ENCODE measurements at places on chromosomes 1 and 21.

DNA sequence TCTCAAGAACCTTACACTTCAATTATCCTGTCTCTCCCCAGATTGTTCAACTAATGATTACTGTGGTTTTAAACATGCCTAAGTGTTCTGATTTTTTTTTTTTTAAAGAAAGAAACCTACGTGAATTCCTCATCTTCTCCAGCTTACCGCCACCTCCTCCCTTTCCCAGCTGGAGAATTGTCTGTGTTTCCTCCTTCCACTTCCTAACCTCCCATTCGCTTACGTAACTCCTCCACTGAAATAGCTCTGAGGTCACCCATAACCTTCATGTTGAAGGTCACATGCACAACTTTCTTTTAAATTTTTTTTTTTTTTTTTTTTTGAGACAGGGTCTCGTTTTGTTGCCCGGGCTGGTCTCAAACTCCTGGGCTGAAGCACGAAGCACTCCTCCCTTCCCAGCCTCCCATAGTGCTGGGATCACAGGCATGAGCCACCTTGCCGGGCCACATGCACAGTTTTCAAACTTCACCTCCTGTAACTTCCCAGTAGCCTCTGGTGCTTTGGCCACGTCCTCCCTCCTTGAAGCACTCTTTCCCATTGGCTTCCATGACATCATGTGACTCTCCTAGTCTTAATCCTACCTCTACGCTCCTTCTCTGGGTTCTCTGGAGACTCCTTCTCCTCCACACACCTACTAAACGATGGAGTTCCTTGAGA lies 9.8 kb upstream of the CAPZB start:
- DNase-seq, result no peak

- DNase-seq, result no peak
Observed at GRCh38 chr1:1687846-1688245, 4.7 kb downstream of the SLC35E2B start.

- no peak for DNase-seq
Observed at GRCh38 chr21:40130476-40130875, 263.2 kb downstream of the PCP4 start.

- DNase-seq, result peak; percentile 76
Observed at GRCh38 chr1:4655674-4656532, 1.5 kb downstream of the AJAP1 start.

GRCh38 chr1:59062743-59063142 lies 234.2 kb upstream of the FGGY start:
- DNase-seq, result no peak

DNA sequence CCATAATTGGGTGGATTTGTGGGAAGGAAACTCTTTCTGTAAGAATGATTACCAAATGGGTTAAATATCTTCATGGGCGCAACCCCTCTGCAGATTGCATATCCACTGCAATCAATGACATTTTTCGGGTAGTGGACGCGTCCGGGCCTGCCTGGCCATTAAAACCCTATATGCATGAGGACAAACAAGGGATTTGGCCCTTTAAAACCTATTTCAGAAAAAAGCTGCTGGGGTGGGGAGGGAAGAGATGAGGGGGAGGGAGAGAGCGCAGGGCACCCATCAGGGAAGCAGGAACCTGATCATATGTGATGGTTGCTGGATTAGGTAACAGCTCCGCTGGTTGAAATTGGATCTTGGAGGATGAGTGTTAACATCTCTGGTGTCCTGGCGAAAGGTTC lies 228.8 kb downstream of the PBX1 start:
- no peak for DNase-seq

- DNase-seq, result no peak
Observed at GRCh38 chr21:32020564-32020963, 147.7 kb downstream of the HUNK start.

- DNase-seq, result no peak
Observed at GRCh38 chr1:1185101-1185765, 11.6 kb downstream of the TTLL10 start.

DNA sequence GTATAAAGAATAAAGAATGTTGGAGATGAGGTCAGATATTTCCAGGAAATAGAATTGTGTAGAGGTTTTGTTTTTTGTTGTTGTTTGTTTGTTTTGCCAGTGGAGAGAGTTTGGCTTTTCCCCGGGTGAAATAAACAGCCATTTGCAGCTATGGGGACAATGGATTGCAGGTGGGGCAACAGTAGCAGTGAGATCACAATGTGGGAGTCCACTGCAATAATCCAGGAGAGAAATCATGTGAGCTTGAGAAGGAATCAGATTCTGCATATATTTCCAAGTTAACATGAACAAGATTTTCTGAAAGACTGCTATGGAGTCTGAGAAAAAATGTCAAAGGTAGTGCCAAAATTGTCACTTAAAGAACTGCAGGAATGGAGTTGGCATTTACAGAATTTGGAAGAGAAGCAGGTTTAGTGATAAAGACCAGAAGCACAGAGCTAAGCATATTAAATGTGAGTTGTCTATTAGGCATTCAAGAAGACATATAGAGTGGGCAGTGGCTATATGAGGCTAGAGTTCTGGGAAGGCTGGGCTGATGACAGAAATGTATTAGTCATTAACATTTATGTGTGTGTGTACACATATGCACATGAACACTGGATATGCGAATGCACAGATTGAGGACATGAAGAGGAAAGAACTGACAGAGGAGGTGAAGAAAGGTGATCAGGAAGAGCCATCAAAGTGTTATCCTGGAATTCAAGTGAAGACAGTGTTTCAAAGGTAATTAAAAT lies 729.6 kb upstream of the PTBP2 start:
- no peak for DNase-seq

DNA sequence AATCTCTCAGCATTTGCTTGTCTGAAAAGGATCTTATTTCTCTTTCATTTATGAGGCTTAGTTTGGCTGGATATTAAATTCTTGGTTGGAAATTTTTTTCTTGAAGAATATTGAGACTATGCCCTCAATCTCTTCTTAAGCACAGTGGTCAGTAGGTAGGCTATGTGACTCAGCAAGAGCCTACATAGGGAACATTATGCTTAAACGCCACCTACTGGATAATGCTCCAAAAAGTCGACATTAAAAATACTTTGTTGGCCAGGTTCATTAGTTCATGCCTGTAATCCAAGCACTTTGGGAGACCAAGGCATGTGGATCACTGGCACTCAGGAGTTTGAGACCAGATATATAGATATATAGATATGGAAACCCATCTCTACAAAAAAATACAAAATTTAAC lies 678.0 kb upstream of the USP24 start:
- no peak for DNase-seq

DNA sequence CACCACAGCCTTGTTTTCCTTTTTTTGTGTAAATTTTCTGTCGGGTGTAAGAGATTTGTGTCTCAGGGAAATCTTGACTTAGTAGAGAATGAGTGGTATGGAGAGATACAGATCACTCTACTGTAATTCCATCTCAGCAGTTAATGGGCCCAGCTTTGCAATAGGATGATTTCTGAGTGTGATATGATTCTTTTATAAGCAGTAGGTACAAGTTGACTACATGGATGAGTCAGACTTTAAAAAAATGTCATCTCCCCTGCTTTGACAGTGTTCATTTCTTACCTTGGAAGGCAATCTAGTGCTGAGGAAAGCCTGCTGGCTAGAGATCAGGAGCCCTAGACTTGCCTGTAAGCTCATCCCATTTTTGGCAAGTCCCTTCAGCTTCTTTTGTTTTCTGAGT lies 261.9 kb downstream of the RYR2 start:
- DNase-seq, result no peak

DNA sequence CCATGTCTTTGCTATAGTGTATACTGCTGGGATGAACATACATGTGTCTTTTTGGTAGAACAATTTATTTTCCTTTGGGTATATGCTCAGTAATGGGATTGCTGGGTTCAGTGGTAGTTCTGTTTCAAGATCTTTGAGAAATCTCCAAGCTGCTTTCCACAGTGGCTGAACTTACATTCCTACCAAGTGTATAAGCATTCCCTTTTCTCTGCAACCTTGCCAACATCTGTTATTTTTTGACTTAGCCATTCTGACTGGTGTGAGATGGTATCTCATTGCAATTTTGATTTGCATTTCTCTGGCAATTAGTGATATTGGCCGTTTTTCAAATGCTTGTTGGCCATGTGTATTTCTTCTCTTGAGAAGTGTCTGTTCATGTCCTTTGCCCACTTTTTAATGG lies 37.5 kb upstream of the ANGPTL1 start:
- no peak for DNase-seq

DNA sequence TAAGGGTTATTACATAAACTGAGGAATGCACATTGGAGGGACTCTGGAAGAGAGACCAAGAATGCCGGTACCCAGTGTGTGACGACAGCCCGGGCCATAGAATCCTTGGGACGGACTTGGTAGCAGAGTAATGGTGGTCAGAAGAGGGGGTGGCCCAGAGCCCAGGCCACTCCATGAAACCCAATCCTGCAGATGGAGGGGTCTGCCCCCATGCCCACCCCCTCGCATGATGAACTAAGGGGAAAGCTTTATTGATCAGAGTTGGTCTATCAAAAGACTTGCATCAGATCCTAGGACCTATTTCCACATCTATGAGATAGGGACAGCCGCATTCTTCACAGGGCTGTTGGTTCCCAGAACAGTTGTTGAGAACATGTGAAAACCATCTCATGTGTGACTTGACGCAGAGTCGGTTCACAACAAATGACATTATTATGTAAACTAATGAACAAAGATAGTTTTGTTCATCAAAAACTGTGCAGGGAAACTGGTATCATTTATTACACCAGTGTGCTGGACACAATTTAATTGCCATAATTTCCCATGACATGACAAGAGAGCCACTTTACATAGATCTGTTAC lies 21.5 kb upstream of the SDC3 start:
- no peak for DNase-seq

DNA sequence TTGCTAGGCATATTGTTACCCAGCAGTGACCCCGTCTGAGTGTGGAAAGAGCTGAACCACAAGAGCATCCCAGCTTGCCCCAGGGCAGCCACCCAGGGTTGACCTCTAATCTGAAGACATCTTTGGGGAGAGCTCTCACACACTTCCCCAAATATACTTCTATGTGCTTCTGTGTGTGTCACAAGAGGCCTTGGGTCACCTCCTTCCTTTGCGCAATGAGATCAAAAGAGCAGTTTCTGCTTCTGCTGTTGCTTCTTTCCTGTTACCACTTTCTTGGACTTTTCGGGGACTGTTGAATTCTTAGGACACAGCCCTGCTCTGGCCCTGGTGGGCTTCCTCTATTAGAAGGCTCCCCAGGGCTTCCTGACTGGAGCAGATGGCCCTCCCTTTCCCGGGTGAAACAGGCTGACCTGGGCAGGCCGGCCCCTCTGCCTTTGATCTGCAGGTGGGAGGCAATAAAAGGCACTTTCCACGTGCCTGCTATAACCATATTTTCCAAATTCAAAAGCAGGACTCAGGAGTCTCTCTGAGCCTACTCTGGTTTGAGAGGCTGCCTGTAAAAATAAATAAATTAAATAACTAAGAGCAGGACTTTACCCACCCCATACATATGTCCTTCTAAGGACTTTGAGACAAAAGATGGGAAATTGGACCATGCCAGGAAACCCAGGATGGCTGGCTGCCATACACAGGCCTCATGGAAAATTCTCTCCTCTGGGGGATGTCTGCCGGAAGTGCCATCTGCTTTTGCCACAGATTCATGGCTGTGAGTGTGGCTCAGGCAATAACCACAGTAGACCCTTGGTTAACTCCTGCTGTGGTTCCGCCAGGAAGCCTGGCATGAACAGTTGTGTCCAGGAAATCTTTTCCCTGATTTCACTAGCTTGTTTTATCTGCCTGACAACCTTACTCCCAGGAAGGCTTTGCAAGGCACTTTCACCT lies 28.3 kb upstream of the RCSD1 start:
- DNase-seq, result no peak

DNA sequence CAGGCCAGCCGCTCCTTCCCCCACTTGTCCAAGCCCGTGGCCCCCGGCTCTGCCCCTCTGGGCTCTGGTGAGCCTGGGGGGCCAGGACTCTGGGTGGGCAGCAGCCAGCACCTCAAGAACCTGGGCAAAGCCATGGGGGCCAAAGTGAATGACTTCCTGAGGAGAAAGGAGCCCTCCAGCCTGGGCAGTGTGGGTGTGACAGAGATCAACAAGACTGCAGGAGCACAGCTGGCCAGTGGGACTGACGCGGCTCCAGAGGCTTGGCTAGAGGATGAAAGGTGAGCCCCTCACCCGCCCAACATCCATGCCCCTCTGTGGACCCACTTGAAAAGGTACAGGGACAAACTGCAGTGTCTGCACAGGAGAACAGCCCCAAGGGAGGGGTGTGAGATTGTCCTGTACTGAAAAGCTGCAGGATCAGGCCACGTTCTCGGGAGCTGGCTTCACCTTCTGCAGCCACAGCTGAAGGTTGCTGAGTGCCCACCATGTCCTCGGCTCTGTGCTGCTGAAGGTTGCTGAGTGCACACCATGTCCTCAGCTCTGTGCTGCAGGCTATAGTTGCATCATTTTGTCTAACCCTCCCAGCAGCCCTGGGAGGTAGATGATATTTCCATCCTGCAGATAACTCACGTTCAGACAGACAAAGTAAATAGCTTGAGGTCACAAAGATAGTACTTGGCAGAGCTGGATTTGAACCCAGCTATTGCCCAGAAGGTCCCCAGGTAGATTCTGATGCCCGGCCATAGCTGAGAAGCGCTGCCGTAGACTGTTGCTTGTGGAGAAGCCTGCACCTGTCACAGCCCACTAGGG lies 618 bp downstream of the C1orf226 start:
- no peak for DNase-seq

- no peak for DNase-seq
Observed at GRCh38 chr21:44049182-44049581, 37.1 kb downstream of the TRAPPC10 start.

DNA sequence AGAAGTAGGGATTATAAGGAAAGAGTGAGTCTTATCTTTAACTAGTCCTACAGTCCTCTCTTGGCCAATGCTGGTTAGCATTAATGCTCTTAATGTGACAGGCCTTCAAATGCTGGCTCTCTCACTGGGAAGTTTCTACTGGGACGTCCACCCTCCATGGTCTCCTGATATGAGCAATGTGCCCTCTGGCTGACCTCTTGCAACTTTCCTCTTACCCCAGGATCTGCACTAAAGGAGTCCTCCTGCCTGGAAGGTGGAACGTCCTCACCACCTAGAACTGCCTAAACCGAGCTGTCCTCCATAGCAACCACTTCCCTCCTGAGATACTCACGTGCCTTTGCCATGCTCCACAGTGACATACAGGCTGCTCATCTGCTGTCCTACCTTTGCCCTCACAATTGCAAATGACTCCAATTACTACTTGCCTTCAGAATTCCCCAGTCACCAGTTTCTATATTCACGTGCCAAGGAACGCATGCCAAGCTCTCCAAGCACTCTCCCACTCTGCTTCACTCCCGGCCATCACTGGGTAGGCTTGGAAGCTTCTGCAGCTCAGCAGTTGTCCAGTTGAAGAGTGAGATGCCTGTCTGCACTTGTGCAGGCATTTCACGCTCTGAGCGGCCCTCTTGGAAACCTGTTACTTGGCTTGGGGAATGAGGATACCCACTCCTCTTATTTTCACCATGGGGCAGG lies 404.7 kb downstream of the RRAGC start:
- no peak for DNase-seq

GRCh38 chr21:36113647-36114428 lies 21.0 kb upstream of the CBR3 start:
- no peak for DNase-seq

DNA sequence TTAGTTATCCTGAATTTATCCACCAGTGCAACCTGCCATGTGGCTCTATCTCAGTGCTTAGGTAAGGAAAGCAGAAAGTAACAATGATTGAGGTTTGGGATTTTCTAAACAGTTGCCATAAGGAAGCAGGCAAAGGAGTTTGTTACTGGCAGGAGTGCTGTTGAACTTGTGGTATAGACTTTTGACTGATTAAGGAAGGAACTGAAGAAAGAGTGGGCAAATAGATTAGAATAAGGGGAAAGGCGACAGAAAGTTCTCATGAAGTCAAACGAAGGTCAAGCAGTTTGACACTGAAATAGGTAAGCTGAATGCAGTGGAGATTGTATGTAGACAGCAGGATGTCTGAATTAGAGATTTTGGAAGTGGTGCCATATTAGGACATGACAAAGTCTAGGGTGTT lies 24.2 kb upstream of the CR2 start:
- DNase-seq, result no peak
